ENCODE measurements at places on chromosomes 2 and 18.

DNA sequence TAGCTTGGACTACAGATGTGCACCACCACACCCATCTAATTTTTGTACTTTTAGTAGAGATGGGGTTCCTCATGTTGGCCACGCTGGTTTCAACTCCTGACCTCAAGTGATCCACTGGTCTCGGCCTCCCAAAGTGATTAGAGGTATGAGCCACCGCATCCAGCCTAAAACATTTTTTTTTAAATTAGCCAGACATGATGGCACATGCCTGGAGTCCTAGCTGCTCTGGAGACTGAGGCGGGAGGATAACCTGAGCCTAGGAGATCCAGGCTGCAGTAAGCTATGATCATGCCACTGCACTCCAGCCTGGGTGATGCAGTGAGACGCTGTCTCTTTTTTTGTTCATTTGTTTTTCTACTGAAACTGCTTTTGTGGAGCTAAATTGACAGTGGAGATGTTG lies 64.6 kb upstream of the ATG16L1 start:
- no peak for DNase-seq

DNA sequence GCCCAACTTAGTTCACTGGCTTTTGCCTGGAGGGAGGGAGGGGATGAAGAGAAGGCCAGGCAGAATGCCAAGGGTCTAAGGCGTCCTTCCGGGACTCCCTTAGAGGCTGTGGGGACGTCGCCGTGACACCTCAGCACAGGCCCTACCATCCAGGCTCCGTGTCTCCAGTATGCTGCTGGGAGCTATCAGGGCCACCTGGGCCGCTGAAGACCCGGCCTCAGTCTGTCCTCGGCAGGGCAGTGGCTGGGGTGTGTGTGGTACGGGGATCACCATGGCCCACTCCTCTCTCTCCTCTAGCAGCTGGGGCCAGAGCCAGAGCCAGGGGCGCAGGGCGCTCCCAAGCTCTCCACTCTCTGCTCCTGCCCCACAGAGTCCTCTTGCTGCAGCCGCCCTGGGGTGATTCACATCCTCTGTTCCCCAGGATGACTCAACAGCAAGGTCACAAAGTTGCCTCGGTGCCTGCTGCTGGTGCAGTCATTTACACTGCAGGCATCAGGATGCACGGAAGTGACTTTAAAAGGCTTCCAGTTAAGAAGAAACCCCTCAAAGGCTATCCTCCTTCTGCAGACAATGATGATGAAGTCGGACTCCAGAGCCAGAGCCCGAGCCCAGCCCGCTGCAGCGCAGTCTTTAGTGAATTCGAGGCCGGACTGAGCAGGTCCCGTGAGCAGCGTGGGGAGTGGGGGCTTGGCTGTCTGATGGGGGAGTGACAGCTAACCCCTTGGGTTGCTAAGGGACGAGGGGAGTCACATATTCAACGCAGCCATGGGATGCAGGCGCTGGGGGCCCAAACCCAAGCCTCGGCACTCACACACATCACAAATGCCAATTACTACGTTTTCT lies 31.9 kb downstream of the SNORC start:
- peak; percentile 99 for DNase-seq

DNA sequence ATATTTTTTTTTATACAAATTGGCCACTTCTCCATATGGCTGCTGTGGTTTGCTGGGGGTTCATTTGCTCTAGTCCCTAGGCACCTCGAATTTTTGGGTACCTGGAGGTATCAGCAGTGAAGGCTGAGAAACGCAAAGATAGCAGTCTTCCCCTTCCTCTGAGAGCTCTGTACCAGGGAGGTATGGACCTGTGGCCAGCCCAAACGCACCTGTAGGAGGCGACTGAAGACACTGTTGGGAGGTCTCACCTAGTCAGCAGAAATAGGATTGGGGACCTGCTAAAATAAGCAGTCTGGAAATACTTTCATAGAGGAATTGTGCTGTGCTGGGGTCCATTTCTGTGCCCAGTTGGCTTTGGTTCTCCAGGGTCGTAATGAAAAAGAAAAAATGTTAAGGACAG lies 292.2 kb upstream of the CYP26B1 start:
- DNase-seq: no peak

- no peak for DNase-seq
Measured at GRCh38 chr2:212237350-212238095, 301.1 kb downstream of the ERBB4 start.

- DNase-seq: peak; percentile 28
Measured at GRCh38 chr2:117832905-117833613, 18.6 kb downstream of the DDX18 start.

- no peak for DNase-seq
Measured at GRCh38 chr2:167575276-167575675, 672.1 kb downstream of the STK39 start.
